CD4-positive, alpha-beta memory T cell (primary cell): ENCODE measurements at places on chromosomes 13 and 19.
A peak's percentile ranks its signal among the peaks of the same experiment; 100 is the strongest.

- DNase-seq, result peak; percentile 93
These were observed at the start of gene LCP1 for GRCh38 chr13:46181840-46182490. TSS of gene LCP1 (minus strand) at chr13:46182177. CDS start at chr13:46159662, 22,515 bp downstream.

DNA sequence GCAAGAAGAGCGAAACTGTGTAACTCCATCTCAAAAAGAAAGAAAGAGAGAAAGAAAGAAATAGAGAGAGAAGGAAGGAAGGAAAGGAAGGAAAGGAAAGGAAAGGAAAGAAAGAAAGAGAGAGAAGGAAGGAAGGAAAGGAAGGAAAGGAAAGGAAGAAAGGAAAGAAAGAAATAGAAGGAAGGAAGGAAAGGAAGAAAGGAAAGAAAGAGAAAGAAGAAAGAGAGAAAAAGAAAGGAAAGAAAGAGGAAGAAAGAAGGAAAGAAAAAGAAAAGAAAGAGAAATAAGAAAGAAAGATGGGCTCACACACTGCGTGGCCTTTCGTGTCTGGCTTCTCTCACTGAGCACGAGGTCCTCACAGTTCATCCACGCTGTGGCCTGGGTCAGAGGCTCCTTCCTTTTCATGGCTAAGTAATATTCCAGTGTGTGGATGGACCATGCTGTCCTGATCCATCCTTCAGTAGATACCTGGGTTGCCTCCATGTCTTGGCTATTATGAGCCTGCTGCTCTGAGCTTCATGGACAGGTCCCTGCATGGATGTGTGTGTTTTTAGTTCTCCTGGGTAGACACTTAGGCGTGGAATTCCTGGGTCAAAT lies 67.4 kb upstream of the NFIC start:
- DNase-seq, result no peak

- DNase-seq, result no peak
These were observed 50.0 kb downstream of the ALOX5AP start for GRCh38 chr13:30785191-30785850.

- DNase-seq, result no peak
These were observed 98.8 kb downstream of the ING1 start for GRCh38 chr13:110812121-110812868.

DNA sequence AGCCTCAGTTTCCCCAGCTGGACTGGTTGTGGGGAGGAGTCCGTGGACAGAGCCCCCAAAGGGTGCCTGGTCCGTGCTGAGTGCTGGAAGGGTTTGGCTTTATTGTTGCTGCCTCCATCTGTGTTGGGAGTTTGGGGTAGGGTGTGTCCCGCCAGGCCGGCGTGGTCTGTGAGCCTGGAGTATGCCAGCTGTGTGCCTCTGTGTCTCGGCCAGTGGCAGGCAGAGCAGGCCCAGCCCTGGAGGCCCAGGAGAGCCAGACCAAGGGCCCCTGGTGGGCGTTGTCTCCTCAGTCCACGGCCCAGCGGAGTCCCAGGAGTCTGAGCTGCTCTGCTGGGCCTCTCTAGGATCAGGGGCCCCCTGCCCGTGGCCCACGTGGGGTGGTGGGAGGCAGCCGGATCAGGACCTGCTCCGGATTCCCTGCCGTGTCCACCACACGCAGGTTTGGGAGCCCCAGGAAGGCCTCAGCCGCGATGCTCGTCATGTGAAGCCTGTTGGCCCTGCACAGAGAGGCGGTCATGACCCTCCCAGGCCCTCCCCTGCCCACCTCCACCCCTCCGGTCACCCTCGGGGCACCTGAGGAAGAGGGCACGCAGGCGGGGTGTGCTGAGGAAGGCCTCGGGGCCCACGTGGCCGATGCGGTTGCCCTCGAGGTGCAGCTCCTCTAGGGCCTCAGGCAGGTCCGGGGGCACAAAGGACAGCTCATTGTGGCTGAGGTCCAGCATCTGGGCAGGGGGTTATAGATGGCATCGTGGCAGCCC lies 6.6 kb downstream of the PODNL1 start:
- DNase-seq, result no peak

DNA sequence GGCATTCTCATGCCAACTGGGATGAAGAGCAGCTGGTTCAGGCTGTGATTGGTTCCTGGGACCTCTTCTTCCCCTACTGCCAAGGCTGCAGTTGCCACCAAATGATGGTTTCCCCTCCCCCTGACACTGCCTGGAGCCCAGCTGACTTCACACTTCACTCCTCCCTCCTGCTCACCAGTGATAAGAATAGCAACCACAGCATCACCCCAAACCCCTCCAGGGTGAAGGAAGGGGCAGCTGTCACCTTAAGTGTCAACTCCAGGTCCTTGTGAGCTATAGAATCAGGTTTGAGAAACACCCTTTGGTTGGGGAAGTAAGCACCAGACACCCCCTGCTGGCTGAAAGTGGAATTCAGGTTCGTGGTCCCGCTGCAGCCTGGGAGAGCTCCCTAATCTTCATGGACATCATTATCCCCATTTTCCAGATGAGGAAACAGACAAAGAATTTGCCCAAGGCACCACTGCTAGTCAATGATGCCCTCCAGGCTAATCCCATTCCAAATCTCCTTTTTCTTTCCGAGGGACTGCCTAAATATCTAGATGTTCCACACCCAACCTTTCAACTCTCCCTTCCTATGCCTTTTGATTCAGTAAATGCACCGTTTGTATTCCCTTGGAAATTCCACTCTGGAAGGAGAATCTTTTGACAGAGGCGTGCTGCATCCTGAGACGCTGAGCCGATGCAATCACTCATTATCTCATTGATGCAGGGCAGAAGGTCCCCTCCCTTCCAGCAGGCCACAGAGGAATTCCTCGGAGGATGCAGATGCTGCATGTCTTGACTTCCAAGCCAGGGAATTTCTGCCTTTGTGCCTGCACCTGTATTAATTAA lies 50.6 kb upstream of the UQCRFS1 start:
- DNase-seq, result peak; percentile 27

GRCh38 chr19:47232422-47233211 lies 1.6 kb upstream of the BBC3 start:
- DNase-seq, result no peak

DNA sequence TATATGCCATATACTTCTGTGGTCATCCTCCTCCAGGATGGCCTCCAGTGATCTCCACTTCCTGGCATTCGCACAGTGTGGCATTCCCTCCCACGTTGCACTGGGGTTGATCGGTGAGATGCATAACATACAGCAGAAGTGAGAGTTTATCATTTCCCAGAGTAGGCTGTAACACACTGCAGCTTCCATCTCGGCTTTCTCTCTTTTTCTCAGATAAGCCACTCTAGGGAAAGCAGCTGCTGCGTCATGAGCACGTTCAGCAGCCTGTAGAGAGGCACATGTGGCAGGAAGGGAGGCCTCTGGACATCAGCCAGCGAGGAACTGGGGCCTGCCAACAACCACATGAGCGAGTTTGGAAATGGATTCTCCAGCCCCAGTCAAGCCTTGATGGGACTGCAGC lies 807.1 kb downstream of the DIAPH3 start:
- DNase-seq, result no peak

GRCh38 chr19:4951656-4952055 lies 17.3 kb upstream of the KDM4B start:
- no peak for DNase-seq

- no peak for DNase-seq
These were observed 8.5 kb downstream of the MLLT1 start for GRCh38 chr19:6271251-6271650.

DNA sequence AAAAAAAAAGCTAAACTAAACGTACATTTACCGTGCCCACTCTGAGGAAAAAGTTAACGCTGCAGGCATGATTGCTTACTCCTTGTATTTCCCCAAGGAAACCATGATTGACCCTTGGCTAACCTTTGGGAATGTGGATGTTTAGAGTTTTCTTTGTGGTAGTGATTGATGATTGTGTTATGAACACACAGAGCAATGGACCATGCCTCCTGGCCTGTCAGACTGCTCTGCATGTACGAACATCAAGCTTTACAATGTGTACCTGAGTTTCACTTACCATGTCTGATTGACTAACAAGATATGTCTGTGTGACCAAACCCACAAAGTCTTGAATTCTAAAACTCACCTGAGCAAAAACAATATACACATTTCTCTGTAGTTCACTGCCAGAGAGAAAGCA lies 35.1 kb downstream of the MYCBP2 start:
- no peak for DNase-seq

- no peak for DNase-seq
These were observed 12.4 kb downstream of the RFX1 start for GRCh38 chr19:13993590-13994300.

GRCh38 chr13:93951108-93951507 lies 528.4 kb downstream of the DCT start:
- no peak for DNase-seq

- DNase-seq, result no peak
These were observed 9.5 kb downstream of the XAB2 start for GRCh38 chr19:7619671-7620441.

DNA sequence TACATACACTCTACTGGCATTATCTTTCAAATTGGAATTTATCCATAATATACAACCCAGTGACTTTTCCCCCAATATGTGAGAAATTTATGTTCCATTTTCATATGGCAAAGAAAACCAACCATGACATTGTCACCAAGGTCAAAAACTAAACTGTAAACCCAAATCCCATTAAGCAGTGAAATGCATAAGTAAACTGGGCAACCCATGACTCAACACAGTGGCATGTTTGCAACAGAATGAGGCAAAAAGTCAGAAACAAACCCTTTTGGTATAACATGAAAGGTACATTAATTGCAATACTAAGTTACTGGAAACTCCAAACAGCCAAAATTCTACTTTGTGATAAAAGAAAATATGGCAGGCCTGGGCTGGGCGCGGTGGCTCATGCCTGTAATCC lies 4.9 kb downstream of the ZNF878 start:
- no peak for DNase-seq
